ENCODE measurements at places on chromosomes 1 and 21. TPM values are rescaled to one million over a fixed set of nuclear protein-coding genes. Genes with fewer than 3 reads are reported as not detected.

Gene PRKCZ
- total RNA-seq, result 9.7 TPM

Gene TMEM183A
- 50.7 TPM for total RNA-seq

Gene TBX15
- 0.05 TPM for total RNA-seq

Gene DIP2A
- 12.8 TPM for total RNA-seq

Gene FMOD
- total RNA-seq, result not detected

Gene NGF
- total RNA-seq, result 1.3 TPM

Gene ANXA9
- total RNA-seq, result 0.95 TPM

Gene TEDDM1
- not detected for total RNA-seq

Gene OR2L13
- total RNA-seq, result not detected

Gene CRNN
- total RNA-seq, result not detected

Gene CYP2J2
- total RNA-seq, result not detected

Gene PCBP3
- total RNA-seq, result 1.2 TPM

Gene RCSD1
- not detected for total RNA-seq

Gene UBL4B
- not detected for total RNA-seq

Gene FDPS
- 161 TPM for total RNA-seq

Gene ARID4B
- total RNA-seq, result 13.3 TPM

Gene NBPF4
- total RNA-seq, result 0.15 TPM

Gene CFHR2
- not detected for total RNA-seq

Gene STIL
- 9.0 TPM for total RNA-seq

Gene FALEC
- not detected for total RNA-seq

Gene GUCA2A
- total RNA-seq, result not detected

Gene CALML6
- total RNA-seq, result 0.22 TPM

Gene C1QC
- not detected for total RNA-seq

Gene RAB42
- 3.9 TPM for total RNA-seq

Gene MRPL55
- total RNA-seq, result 80.0 TPM

Gene ERICH3
- not detected for total RNA-seq

Gene FCGR3A
- total RNA-seq, result not detected

Gene PCNX2
- 9.0 TPM for total RNA-seq

Gene DHX9
- 206 TPM for total RNA-seq

Gene SAMSN1
- total RNA-seq, result 0.16 TPM

Gene RNF186
- not detected for total RNA-seq

Gene LRRC38
- total RNA-seq, result not detected

Gene SCCPDH
- 48.4 TPM for total RNA-seq

Gene WDR26
- 30.2 TPM for total RNA-seq

Gene CR1
- not detected for total RNA-seq
